ENCODE measurements at places on chromosomes 3 and 15.

DNA sequence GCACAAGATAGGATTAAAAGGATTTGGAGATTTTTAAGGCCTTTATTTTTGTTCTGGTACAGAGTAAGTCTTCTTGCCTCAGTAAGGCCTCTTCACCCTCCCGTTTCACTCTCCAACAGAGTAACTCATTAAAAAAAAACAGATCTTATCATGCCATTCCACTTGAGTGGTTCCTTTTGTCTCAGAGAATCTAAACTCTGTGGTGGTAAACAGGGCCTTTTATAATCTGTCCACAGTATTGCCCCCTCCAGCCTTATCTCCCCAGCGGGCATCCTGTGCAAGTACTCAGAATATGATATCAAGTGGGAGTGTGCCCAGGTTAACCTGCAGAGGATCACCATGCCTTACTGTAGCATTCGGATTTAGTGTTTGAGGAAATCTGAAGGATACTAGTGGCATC lies 20.3 kb upstream of the ATOSA start:
- DNase-seq: no peak

DNA sequence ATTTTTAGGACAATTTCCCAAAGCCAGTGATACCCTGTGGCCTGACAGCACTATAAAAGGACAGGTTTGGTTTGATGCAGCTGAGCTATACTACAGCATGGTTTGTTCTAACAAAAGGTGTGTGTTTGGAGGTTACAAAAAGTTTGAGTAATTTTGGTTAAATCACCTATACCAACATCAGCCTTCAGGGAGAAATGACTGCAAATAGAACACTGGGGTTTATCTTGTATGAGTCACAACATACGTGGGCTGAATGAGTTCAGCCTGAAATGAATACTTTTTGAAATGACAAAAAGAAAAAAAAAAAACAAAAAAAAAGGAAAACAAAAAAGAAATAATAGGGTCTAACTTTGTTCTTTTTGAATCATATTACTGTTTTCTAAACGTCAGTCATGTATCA lies 345.7 kb downstream of the CNTN3 start:
- no peak for DNase-seq

GRCh38 chr3:12363397-12364195 lies 74.7 kb downstream of the PPARG start:
- DNase-seq: no peak

DNA sequence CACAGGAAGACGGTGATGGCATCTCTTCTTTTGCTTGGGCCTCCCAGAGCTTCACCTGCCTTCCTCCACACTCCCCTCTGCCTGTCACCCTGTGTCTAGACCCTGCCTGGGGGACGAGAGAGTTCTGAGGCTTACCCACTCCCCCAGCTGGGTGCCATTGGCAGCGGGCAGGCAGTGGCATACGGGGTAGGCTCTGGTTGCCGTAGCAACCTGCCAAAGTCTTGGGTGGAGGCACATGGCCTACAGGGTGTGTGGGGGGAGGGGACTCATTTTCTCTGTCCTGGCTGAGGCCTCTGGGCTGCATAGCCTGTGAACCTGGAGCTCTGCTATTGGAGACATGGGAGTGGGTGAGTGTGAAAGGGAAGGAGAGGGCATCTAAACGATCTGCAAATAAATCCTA lies 4.4 kb downstream of the INSYN1 start:
- DNase-seq: no peak

GRCh38 chr3:70726961-70727360 lies 414.5 kb upstream of the MDFIC2 start:
- DNase-seq: no peak

GRCh38 chr3:74832925-74833324 lies 218.5 kb upstream of the CNTN3 start:
- DNase-seq: no peak

Data from T follicular helper cell (primary cell).